ENCODE measurements at places on chromosomes 6 and 20.

DNA sequence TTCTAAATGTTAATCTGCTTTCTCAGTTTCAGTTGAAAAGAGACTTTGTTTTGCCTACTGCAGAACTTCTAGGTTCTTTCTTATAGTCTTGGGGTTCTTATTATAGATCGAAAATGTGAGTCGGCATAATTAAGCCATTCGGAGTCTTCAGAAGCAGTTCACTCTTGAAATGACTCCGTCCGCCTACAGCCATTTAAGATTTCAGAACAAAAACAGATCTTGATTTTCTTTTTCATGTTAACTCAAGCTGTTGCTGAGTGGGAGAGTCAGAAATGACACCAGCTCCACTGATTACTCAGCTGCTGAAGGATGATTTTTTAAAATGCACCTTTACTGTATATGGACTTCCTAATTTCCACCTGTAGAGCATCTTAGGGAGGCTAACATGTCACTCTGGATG, 15.9 kb downstream of the PRDM1 start:
- no peak for DNase-seq

- no peak for DNase-seq
Measured at GRCh38 chr6:144797881-144798589, 512.9 kb downstream of the UTRN start.

- DNase-seq = no peak
Measured at GRCh38 chr20:3307078-3307477, 68.1 kb upstream of the SLC4A11 start.

DNA sequence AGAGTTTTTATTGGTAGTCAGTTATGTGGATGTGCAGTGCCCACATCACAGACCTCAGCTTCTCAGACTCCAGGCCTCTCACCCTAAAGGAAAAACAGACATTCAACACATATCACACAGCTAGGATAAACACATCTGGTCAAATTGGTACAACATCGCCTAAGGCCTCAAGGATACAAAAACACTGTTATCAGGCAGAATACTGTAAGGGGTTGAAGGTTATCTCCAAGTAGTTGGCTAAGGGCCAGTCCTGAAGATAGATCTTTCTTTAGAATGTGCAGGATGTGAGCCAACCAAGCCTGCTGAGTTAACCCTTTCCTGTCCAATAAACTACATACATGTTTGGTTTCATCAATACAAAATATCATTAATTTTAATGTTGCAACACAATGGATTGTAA, 308.4 kb upstream of the GJE1 start:
- no peak for DNase-seq

DNA sequence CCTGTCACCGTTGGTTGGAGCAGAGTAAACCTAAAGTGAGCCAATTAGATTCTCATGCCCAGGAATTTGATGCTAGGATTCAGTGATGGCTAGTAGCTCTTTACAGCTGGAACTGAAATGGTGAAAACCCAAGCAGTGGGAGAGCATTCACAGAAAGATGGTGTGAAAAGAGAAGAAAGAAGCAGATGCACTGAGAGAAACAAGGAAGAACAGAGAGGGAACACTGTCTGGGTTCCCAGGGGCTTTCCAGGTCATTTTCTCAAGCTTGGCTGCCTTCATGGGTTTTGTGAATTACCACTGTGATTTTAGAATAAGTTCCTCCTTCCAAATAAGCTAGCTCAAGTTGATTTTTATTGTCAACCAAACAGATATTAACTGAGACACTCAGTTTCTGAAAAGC, 104.1 kb upstream of the AKIRIN2 start:
- DNase-seq = no peak

- DNase-seq = no peak
Measured at GRCh38 chr20:15937179-15937578, 636.1 kb downstream of the KIF16B start.

- DNase-seq = no peak
Measured at GRCh38 chr20:63106108-63106764, 99.5 kb upstream of the BHLHE23 start.

GRCh38 chr20:35981969-35982368, 13.6 kb downstream of the CNBD2 start:
- no peak for DNase-seq

GRCh38 chr6:148136586-148136985, 206.1 kb upstream of the SASH1 start:
- DNase-seq = no peak

- DNase-seq = no peak
Measured at GRCh38 chr20:40563296-40563950, 125.6 kb downstream of the MAFB start.

DNA sequence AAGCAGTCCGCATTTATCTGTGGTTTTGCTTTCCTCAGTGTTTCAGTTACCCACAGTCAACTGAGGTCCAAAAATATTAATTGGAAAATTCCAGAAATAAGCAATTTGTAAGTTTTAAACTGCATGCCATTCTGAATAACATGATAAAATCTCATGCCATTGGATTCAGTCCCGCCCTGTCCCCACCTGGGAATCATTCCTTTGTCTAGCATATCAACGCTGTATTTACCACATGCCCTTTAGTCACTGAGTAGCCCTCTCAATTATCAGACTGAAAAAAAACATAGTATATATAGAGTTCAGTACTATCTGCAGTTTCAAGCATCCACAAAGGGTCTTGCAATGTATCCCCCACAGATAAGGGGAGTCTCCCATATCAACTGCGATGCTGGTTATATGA, 17.1 kb downstream of the RANBP9 start:
- no peak for DNase-seq

- DNase-seq = no peak
Measured at GRCh38 chr6:44474190-44474631, 86.7 kb downstream of the CDC5L start.

- no peak for DNase-seq
Measured at GRCh38 chr6:38375937-38376336, 263.8 kb downstream of the BTBD9 start.

DNA sequence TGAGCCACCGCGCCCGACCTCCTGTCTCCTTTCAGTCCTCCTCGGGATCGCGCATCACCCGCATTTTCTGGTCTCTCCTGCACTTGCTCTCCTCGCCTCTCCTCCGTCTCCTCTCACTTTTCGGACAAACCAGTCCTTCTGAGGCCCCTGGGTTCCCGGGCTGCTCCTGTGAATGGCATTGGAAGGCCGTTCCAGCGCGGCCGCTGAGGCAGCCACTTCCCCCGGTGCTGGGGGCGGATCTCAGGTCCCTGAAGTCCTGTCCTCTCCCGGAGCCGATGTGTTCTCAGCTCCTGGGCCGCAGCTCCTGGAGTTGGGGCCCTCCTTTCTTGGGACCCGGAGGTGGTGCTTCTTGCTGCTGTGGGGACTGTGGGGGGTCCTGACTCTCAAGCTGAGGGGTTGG, 803 bp downstream of the MICB start:
- no peak for DNase-seq

- no peak for DNase-seq
Measured at GRCh38 chr6:23989885-23990533, 136.0 kb upstream of the NRSN1 start.

DNA sequence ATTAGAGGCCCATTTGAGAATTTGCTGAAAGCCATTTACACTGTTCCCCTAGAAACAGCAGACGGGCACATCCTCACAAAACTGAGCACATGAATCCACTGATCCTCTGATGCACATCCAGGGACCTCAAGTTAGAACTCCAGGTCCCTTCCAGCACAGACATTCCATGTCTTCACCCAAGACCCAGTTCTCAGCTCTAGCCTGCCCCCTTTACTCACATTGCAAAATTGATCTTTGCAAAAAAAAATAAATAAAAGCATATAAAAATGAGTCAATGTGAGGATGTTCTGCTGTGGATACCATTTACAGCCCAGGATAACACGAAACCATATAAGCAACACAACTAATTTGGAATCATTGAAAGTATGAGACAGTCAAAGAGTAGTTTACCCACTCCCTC, 458.2 kb upstream of the JARID2 start:
- DNase-seq = no peak

- no peak for DNase-seq
Measured at GRCh38 chr6:39051399-39052122, 3.0 kb downstream of the GLP1R start.

DNA sequence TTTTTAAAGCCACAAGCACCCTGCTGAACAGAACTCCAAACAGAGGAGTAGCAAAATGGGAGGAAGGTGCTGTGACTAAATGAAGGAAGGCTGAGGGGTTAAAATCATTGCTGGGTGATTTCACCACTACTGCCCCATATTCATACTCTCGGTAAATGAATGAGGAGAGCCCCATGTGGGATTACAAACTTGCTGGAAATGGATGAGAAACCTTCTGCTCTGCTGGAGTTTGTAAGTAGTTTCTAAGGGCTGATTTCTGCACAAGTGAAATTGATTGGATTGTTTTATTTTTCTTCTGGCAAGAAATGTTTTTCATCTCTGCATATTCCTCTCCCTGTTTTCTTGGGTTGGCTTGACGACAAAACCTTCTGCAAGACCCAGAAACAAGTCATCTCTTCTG, 533.5 kb upstream of the MMS22L start:
- no peak for DNase-seq

DNA sequence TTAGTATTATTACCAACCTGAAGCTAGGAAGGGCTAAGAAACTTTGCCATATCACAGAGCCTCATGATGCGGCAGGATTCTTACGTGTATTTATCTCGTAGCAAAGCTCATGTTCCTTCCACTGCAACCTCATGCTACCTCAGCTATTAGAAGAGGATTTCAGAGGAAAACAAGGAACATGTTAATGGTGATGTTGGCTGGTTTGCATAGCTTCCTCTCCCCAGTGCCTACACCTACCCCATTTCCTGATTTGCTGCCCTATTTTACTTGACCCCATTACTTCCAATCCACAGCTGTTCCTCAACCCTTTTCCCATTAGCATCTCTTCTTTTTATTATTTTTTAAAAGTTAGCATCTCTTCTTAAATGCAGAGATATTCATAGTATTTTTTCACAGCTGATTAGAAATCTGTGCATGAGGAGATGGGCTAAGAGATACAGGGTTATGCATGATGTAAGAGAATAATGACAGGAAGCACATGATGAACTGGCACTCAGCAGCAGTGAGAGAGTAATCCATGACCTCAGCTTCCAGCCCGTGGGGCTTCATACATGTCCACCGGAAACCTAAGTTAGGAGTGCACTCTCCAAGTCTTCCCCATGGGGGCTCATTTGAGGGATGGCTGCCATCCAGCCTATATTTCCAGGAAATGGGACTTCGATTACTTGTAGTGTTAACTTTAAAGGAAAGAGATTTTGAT, 106.1 kb upstream of the ASF1A start:
- peak; percentile 47 for DNase-seq

DNA sequence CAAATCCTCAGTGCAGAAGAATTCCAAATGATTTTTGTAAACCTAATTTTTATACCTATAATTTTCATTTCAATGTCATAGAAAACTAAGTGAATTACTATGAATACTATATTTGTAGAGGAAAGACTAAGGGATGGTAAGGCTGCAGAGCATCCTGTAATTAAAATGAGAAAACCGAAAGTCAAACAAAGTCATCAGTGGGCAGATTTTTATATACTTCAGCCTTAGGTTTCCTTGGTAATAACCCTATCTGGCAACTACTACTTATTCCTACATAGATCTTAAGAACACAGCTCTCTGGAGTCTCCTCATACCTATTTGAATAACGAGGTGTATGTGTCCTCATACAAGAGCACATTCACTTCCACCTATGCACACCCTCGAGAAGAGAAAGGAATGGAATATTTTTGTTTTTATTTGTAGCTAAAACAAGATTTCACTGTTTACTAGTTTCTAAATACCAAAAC, 117.9 kb upstream of the SGK1 start:
- no peak for DNase-seq

Data from natural killer cell (primary cell).